ENCODE measurements at places on chromosomes 7 and 10. TPM values are rescaled to one million over a fixed set of nuclear protein-coding genes. Genes with fewer than 3 reads are reported as not detected.

DNA sequence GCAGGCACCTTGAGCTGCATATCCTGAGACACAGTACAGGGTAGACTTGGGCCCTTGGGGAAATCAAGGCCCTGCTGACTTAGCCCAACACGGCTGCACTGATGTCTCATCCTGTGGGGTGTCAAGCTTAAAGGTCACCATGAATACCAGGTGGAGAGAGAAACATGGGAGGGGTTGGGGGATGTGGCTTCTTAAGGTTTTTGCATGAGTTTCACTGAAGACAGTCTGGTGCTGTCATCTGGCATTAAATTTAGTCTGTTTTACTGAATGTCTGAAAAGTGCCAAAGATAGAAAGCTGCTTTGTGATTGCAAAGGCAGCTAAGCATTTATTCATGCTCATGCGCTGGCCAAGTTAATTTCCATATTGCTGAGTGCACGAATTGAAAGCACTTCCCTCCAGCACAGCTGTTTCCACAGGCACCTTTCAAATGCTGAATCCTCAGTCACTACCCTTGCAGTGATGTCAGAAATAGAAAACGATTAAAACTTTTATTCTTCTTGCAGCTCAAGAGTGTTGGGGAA, 102.1 kb downstream of the OSBPL3 start:
- DNase-seq = no peak

- DNase-seq = no peak
Measured at GRCh38 chr7:138878856-138879255, 80.9 kb upstream of the ATP6V0A4 start.

DNA sequence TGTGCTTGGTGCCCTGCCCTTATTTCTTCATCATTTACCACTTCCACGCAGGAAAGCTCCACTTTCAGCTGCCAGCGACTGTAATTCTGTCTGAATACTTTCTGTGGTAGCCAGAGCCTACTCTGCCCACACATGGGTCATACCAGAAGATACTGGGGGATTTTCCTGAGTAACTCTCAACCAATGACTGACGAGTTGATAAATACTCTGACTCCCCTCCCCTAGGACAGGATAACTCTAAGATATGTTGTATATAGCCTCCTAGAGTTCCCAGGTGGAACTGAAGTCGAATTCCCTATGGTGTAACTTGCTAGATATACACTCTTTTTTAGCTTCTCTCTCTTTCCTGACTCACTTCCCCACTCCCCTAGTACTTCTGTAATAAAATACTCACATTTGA, 29.8 kb downstream of the SEM1 start:
- no peak for DNase-seq

- no peak for DNase-seq
Measured at GRCh38 chr7:108488768-108489538, 32.7 kb upstream of the NRCAM start.

GRCh38 chr7:149381245-149381644, 79.6 kb downstream of the ZNF777 start:
- no peak for DNase-seq

DNA sequence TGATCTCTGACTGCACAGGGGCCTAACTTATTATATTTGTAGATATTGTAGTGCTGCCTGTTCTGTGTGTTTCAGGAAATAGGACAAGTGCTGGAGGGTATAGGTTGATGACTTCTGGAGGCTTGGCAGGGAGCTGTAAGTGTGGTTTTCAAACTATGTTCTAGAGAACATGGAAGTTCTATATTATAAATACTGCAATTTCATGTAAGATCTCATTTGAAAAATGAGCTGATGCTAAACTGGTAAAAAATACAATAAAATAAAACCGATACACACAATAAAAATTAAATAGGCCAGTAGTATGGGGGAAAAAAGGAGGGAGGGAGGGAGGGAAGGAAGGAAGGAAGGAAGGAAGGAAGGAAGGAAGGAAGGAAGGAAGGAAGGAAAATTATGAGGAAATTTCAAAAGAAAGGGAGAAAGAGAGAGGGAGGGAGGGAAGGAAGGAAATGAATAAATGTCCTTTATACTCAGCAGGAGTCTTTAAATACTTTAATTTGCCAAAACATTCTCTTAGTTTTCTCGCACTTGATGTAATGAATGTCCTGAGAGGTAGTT, 181.3 kb downstream of the KIAA1217 start:
- DNase-seq = no peak

HOXA6 gene
- total RNA-seq = not detected

C10orf53 gene
- not detected for total RNA-seq

GPR37 gene
- not detected for total RNA-seq

ZNF239 gene
- total RNA-seq = 2.5 TPM

LOXL4 gene
- 0.54 TPM for total RNA-seq
